ENCODE measurements at places on chromosomes 1 and 21.

- DNase-seq: no peak
Observed at GRCh38 chr1:84598846-84599741, 24.9 kb upstream of the CTBS start.

DNA sequence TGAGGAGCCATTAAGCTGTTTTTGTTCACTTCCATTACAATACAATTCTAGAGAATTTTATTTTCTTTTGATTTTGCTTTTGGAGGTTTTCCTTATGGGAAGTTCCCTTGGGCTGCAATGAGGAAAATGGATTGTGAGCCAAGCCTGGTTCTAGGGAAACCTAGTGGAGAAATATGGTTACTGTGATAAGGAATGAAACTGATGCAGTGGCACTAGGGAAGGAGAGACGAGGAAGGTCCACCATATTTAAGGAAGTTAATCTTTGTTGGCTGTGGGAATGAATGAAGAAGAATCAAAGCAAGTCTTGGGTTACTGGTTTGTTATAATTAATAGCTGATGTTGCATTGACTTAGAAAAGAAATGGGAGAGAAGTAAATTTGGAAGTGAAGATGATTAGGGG is 28.4 kb downstream of the CHML start:
- no peak for DNase-seq

DNA sequence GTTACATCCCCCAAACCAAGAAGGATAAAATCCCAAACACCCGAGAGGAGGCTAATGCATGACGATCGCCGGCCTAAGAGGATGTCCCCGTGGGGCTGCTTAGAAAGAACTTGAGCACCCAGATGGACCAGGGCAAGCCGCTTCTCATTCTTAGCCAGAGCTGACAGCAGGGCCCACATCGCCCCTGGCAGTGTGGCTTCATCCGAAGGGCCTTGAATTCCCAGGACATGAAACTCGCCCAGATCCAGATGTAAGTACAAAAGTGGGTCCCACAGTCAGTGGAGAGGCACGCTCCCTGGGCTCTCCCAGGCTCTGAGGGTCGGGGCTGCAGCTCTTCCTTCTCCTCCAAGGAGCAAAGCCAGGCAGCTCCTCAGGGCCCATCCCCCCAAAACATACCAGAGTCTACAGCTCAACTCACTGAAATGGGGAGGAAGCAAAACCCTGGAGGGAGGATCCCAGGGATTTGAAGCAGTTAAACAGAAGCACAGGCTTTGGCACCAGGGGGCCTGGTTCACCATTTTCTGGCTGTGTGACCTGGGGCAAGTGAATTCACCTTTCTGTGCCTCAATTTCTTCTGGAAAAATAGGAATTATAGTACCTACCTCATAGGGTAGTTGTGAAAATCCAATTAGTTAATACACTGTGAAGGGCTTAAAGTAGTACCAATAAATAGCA is 85.6 kb downstream of the MAN1C1 start:
- no peak for DNase-seq

DNA sequence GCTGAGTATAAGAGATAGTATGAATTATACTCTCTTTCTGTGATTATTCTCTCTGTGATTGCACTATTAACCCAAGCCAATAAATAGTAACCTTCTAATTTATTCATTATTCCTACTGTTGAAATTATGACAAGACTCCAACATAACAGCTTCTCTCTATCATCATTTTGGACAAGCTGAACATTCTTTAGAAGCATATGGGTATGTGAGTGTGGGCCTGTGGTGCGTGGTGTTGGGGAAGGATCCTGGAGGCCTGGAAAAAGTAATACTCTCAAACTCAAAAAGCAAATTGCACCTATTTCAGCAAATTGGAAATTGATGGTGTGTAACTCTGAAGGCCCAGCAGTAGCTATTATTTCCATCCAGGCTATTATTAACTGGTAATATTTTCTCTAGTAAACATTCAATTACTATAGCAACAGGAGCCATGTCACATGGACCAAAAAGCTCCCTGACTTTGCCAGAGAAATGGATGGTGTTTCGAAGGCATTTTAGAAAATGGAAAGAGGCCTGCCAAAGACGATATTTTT is 502.8 kb downstream of the LTN1 start:
- no peak for DNase-seq

DNA sequence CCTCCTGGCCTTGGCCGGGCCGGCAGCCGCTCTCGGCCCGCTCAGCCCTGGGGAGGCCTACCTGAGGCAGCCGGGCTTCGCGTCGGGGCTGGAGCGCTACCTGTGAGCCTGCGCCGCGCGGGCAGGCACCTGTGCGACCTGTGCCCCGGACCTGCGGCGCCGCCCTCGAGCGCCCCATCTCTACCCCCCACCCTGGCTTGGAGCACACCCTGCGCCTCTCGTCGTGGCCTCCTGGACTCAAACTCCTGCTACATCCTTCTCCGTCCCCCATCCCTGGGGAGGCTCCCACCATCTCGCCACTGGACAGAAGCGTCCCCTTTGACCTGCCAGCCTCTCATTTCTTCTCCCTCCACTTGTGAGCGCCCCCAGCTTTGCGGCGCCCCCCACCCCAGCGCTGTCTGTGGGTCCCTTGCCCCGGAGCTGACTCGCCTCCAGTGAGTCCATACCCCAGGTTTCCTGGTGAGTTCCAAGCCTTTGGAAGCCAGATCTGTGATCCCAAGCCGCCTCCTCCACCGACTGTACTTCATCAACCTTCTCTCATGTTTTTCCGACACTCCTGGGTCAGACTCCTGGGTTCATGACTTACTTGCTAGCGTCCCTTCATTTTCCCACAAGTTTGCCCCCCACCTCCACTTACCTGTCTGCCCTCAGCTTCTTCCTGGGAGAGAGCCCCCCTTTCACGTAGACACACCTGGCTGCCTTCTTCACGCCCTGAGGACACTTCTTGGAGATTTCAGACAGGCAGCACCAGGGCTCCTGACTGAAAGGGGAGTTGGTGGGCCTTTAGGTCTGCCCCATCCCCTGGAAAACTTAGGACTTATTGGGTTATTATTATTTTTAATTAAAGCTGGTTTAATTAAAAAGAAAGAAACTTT is 1.3 kb downstream of the FOXE3 start:
- no peak for DNase-seq

DNA sequence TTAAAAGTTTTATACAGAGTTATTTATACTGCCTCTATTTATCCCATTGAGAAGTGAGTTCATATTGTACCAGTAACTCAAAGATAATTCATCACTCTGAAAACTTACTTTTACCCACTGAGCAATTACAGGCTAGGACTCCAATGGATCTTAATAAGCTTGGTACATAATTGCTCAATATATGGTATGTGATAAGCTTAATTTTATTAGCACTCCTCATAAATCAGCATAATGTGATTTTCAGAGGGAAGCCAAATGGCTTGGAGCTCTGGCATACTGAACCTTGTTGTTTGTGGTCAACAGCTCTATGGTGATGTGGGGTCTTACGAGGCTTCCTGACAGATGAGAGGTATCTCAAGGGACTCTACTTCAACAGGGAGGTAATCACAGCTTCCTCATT is 26.3 kb downstream of the ADAM30 start:
- DNase-seq: no peak

- DNase-seq: no peak
Observed at GRCh38 chr1:241531195-241532161, 700 bp upstream of the KMO start.

GRCh38 chr1:237799762-237800474 is 90.8 kb downstream of the ZP4 start:
- peak; percentile 4 for DNase-seq

GRCh38 chr1:229062135-229062534 is 208.8 kb upstream of the RAB4A start:
- no peak for DNase-seq

DNA sequence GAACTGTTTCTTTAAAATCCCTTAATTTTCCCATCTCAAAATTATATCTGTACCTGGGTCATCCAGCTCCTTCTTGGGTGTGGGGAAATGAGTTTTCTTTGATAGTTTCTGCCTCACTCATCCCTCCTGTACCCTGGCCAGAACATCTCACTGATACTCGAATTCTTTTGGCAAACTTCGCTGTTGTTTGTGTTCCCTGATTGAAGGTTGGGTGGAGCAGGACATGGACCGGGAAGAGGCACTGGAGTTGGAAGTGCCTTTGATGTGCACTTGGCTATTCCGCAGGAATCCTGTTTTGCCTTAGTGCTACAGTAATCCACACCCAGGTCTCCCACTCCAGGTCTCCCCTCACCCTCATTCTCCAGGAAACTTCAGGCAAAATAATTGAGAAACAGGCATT is 11.2 kb downstream of the MINDY1 start:
- no peak for DNase-seq

GRCh38 chr1:168481586-168481985 is 62.2 kb downstream of the XCL2 start:
- DNase-seq: no peak

DNA sequence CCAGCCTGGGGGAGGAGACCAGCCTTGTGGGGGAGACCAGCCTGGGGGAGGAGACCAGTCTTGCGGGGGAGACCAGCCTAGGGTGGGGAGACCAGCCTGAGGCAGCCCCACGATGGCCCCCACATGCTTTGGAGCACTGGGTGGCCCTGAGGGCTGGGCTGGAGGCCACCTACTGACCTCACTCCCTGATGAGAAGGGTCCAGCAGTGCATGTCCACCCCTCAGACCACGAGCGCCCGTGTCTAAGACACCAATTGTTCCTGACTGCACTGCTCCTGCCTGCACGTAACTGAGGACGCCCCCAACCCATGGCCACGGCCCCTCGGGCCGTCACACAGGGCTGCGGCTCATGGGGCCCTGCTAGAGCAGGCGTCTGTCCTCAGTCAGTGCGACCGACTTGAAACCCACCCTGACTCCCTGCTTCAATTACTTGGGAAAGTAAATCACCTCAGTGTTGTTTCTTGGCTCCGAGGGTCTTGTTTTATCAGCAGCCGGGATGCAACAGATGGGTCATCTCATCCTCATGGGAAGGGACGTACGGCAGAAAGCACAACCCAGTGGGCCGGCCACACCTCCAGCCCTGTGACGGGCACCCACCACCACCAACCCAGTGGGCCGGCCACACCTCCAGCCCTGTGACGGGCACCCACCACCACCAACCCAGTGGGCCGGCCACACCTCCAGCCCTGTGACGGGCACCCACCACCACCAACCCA is at the start of gene SPATC1L:
Gene SPATC1L (minus strand): TSS at position 550 of the 715 bp plus-strand sequence. CDS start 1,643 bp downstream, outside the sequence.
- peak; percentile 44 for DNase-seq

DNA sequence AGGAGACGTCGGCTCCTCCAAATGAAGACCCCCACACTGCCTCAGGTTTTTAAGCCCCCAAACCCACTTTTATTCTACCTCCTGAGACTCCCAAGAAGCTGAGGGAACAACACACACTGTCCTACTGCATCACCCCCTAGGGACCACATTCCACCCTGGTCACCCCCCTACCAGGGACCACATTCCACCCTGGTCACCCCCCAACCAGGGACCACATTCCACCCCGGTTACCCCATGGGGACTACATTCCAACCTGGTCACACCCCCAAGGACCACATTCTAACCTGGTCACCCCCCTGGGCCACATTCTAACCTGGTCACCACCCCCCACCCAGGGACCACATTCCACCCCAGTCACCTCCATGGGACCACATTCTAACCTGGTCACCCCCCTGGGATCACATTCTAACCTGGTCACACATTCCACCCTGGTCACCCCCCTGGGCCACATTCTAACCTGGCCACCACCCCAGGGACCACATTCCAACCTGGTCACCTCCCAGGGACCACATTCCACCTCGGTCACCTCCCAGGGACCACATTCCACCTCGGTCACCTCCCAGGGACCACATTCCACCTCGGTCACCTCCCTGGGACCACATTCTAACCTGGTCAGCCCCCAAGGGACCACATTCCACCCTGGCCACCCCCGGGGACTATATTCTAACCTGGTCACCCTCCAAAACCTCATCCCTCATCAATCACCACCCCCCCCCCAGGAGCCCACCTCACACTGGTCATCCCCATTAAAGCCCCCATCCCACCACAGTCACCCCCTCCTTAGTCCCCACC is 587.6 kb downstream of the NPHP4 start:
- DNase-seq: no peak

GRCh38 chr1:100876291-100876690 is 18.4 kb downstream of the EXTL2 start:
- no peak for DNase-seq

- no peak for DNase-seq
Observed at GRCh38 chr21:16079830-16080229, 350.0 kb downstream of the USP25 start.

DNA sequence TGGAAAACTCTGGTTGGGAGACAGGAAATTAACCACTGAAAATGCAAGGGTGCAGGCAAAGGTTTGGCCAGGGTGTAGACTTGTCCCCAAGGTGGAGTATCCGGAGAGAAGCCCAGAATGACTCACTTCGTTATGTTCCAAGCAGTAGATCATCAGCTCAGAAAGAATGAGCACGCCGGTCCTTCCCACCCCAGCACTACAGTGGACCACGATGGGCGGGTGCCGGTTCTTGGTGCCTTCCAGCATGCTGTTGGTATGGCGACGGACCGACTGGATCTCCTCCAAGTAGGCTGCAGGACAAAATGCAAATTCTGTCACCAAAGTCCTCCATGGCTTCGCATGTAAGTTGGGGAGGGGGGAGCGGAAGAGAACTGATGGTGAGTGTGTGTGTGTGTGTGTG is 83.4 kb downstream of the SMYD2 start:
- no peak for DNase-seq

DNA sequence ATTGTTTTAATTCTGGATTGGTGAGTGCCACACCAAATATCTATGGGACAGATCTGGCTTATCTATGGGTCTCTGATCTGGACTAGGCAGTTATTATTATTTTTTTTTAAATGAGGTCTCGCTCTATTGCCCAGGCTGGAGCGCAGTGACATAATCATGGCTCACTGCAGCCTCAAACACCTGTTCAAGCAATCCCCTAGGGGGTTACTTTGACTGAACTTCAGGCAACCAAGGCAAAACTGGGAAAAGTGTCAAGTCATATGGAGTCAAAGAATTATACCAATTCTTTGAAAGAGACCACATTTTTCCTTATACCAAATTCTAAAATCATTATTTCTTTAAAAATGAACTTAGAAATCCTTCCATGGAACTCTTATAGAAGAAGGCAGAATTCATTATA is 129.1 kb upstream of the HOOK1 start:
- DNase-seq: no peak

DNA sequence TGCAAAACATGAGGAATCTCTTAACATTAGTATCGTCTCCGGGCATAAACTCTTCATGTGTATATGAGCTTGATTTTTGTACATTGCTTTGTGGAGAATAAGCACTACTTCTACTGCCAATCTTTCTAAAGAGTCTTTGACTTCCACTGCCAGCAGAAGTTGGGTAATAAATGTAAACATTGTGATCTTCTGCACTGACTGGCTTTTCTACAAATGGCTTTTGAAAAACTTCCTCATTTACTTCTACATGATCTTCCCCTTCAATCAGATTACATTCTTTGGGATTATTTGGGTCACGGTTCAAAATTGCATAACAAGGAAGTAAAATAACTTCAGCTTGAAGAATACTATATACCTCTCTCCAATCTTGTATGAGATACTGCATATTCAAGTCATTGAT is 30.4 kb upstream of the SLC44A5 start:
- DNase-seq: no peak

- no peak for DNase-seq
Observed at GRCh38 chr1:38243106-38243505, 196.5 kb upstream of the POU3F1 start.

- DNase-seq: no peak
Observed at GRCh38 chr1:20472860-20473711, 12.9 kb downstream of the CAMK2N1 start.

GRCh38 chr1:93419344-93419743 is 28.6 kb upstream of the FNBP1L start:
- DNase-seq: no peak

Measured in stimulated activated CD8-positive, alpha-beta memory T cell treated with anti-CD3 and anti-CD28 coated beads, Interleukin-15, amount 100 ng/mL, for 48 hours (primary cell).